ENCODE measurements at places on chromosomes 1 and 21.

GRCh38 chr1:19484338-19484797 is 971 bp downstream of the CAPZB start:
- DNase-seq: peak; percentile 15

GRCh38 chr1:228958121-228958520 is 222.8 kb downstream of the RHOU start:
- DNase-seq: no peak

DNA sequence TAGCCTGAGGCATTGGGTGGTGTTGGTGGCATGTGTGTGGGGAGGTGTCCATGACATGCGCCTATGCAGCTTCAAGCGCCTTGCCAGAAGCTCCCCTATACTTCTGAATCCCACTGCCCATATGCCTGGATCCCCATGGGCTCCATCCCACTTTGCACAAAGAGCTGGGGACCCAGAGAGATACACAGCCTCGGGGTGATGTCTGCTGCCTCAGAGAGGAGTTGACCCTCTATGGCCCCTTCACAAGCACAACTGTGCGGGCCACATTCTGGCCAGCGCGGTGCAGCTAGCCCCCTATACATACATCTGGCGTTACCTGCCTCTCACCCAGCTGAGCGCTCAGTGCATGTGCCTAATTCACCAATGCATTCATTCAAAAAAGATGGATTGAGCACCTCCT is 9.6 kb upstream of the PTPRF start:
- no peak for DNase-seq

- DNase-seq: no peak
Measured at GRCh38 chr1:9929431-9930385, 13.5 kb downstream of the LZIC start.

DNA sequence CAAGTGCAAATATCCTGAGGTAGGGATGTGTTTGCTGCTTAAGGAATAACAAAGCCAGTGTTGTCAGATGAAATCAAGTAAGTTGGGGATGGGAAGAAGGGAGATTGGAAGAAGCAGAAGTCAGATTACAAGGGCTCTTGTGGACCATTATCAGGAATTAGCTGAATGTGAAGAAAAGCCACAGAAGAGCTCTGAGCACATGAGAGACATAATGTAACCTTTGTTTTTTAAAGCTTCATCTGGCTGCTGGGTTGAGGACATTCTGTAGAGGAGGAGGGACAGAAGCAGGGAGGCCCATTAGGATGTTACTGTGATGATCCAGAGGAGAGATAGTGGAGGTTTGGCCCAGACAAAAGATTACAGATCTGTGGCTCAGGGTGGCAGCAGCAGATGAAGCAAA is 111.7 kb downstream of the DUSP10 start:
- no peak for DNase-seq
